ENCODE measurements at places on chromosomes 12 and 14. TPM values are rescaled to one million over a fixed set of nuclear protein-coding genes. Genes with fewer than 3 reads are reported as not detected.

GRCh38 chr12:109630815-109631214 lies 57.2 kb downstream of the MVK start:
- DNase-seq, result no peak

DNA sequence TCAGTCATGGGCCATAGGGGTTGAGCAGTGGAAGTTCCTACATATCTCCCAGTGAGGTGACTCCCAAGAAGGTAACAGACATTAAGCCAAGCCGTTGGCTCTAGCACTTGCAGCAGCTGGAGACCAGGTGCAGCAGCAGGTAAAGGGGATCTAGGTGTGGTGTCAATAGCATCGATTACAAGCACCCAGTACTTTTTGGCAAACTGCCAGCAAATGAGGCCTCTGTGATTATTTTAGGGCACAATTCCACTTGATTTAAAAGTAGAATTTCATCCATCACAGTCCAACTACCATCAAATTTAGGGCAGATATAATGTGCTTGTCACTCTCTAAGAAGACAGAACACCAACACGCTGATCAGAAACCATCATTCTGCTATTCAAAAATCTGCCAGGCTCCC lies 224.1 kb upstream of the EGLN3 start:
- no peak for DNase-seq

GRCh38 chr12:14949631-14950030 lies 11.3 kb upstream of the ERP27 start:
- DNase-seq, result no peak

GRCh38 chr12:49905718-49906314 lies 2.1 kb upstream of the FAIM2 start:
- DNase-seq, result no peak

The SPX gene
- 0.63 TPM for total RNA-seq

The GALNT9 gene
- not detected for total RNA-seq

DNA sequence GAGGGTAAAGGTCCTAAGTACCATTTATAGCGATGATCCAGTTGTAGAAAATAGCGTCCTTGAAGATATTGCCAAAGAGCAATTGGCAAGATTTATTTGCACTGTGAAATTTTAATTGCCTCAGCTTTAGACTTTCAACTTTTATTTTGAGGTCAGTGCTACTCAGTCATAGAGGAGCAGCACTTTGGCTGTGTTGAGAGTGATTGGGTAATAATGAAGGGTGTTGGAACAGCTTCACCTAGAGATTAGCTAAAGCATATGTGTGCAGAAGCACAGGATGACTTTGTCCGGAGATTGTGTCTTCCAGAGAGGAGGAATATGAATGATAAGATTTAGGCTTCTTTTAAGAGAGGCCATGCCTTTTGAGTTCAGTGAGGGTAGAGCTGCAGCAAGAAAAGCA lies 164.8 kb downstream of the NPAS3 start:
- DNase-seq, result no peak

DNA sequence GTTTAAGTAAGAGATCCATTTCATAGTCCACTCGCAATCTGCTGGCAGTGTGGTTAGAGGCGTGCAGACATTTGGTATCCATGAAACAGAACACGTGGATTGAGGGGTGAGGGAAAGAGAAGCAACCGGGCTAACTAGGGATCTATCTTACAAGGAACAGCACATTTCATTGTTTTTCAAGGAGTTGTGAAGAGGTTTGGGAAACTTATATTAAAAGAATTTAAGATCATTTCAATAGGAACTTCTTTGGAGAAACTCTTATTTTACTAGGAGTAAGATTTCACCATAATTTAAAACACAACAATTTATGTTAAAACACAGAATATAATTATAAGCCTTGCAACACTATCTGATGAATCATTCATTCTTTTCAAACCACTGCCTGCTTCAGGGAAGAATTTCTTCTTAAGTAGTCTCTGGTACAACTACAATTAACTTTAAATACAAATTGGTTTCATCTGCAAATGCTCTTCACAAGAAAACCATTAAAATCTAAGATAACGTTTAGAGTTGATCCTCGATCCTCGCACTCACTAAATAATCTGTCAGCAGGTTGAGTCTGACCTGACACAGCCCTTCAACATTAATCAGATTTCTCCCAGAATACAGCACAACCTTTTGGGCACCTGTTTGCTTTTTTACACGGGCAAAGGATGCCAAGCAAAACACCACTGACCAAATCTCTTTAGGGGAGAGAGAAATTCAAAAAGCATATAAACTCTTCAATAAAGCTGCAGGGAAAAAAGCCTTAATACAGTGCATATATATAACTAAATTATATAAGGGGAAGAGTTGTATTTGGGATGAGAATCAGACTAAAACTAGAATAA lies 27.3 kb downstream of the PPTC7 start:
- DNase-seq, result no peak

The FIGNL2 gene
- 0.73 TPM for total RNA-seq

The KRT1 gene
- not detected for total RNA-seq

DNA sequence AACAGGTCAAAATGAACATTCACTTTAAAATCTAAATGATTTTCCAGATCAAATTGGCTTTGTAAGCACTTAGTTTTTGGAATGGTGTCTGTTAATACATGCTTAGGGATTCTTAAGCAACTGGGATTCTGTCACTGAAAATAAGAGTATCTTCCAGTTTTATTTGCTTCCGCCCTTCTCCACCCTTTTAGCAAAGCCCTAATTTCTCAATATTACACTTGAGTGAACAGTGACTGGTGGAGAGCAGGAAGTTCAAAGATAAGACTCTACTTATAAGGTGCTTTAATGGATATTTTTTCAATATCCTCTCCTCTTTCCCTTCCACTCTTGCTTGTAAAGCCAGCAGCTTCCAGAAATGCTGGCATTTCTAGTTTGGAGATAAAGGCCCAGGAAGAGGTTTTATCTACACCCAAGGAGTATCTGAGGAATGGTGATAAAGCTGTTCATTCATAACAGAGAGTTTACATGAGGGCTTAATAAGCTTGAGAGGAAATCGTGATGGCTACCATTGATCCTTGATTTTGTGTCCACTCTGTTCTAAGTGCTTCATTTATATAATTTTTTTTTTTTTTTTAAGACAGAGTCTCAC lies 265.9 kb upstream of the PRICKLE1 start:
- DNase-seq, result no peak

GRCh38 chr12:31387466-31387865 lies 61.5 kb upstream of the SINHCAF start:
- no peak for DNase-seq

DNA sequence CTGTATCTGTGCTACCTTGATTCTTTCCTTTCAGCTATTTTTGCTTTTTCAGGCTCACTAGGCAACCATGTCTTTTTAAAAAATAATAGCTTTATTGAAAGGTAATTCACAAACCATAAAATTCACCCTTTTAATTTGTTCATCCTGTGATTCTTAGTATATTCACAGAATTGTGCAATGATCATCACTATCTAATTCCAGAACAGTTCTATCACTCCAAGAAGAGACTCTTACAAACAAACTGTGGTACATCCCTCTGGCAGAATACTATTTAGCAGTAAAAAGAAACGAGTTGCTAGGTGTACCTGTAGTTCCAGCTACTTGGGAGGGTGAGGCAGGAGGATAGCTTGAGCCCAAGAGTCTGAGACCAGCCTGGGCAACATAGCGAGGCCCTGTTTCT lies 14.8 kb downstream of the CREBL2 start:
- no peak for DNase-seq

- DNase-seq, result no peak
These were observed 13.9 kb downstream of the MFAP5 start for GRCh38 chr12:8648576-8649205.

DNA sequence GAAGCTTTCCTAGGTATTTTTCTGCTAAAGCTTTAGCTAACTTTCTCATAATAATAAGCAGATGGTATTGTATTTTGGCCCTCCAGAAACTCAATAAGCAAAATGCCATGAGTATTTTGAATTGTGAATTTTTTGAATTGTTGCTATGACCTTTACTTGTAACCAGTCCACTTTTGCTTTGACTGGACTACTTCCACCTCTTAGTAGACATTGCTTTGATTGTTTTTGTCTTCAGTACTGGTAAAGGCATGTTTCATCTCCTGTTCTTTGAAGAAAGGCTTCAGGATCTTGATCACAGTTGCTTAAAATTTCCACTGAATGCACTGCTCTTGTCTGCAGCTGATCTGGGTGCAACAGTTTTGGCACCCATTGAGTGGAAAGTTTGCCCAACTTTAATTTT lies 102.3 kb downstream of the TRMT5 start:
- DNase-seq, result no peak

The METTL17 gene
- 62.2 TPM for total RNA-seq

The HCAR2 gene
- not detected for total RNA-seq

- no peak for DNase-seq
These were observed 22.8 kb upstream of the CEBPE start for GRCh38 chr14:23141706-23142444.

GRCh38 chr12:7118881-7119280 lies 9.8 kb downstream of the RBP5 start:
- DNase-seq, result no peak

DNA sequence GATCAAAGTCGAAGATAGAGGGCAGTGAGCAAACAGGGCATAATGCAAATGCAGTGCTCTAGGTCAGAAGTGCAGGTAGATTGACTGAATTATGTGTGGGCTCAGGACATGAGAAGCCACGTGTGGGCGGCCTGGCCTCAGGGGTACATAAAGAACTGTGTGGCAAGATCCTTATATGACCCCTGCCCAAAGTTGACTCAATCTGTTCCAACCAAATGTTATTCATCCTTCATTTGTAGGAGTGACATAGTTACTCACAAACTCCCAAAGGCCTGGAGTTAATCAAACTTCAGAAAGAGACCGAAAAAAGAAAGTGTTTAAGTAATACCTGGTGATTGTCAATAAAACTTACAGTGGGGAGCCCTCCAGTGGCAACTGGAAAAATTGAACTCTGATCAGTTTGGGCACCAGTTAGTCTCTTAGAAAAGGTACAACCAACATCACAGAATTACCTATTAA lies 150.4 kb upstream of the FAR2 start:
- DNase-seq, result peak; percentile 7

DNA sequence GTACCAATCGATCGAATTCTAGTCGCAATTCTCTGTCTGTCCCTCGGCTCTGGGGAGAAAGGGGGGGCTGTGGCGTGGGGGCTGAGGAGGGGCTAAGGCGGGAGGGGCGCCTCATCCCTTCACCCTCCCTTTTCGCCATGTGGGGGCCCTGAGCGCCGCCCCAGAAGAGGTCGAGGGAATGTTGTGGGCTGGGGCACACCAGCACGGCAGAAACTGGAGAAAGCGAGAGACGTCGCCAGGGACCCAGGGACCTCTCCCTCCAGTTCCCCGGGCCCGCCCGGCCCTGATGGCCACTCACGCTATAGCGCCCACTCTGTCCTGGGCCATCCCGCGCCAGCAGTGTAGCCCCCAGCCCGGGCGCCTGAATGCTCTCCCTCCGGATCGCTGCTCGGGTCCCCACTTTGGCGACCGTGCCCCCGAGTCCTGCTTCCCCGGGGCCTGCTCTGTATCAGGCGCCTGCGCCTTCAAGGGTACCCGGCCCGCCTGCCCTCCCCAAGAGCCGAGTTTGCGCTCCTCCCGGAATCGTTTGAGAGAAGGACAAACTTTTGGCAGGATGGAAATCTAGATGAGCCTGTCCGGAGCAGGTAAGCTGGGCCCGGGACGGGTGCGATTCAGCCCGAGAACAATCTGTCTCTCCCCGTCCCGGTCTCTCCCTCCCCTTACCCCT lies 62.6 kb downstream of the SMUG1 start:
- no peak for DNase-seq

GRCh38 chr12:56321027-56321426 lies 5.2 kb upstream of the CNPY2 start:
- no peak for DNase-seq

The RNFT2 gene
- total RNA-seq, result 2.2 TPM

GRCh38 chr14:53108292-53109104 lies 44.6 kb downstream of the DDHD1 start:
- DNase-seq, result no peak

The GON7 gene
- 10.3 TPM for total RNA-seq

DNA sequence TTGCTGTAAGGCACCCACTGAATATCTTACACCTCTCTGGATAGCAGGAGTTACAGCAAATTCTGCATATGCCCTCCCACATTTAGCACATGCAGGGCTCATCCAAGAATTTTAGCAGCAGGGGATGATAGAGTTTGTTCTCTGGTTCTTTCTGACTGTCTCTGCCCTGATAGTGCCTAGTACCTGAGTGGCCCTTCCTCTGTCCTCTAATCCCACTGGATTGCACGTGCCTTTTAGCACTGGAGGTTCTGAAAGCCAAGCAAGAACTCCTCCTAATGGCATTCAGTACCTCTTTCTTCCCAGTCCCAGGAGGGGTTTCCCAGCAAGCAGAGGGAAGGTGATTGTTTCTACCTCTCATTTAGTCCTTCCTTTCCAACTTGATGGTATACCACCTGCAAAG lies 406.4 kb downstream of the ZFP36L1 start:
- no peak for DNase-seq

GRCh38 chr12:43969882-43970281 lies 134.0 kb downstream of the TMEM117 start:
- DNase-seq, result no peak

DNA sequence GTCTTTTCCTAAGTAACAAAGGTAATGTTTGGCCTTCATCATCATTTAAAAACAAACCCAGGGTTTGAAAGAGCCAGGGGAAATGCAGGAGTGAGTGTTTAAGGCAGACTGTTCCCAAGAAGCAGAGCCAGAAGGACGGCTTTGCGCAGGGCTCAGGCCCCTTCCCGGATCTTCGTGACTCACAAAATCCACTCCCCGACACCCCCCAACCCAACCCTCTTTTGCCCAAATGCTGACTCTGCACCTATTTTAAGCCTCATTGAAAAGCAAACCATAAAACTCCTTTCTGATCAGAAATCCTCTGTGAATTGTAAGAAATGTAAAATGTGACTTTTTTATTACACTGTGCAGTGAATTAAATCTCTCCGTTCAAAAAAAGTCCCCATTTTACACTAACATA lies 67.5 kb downstream of the SETD3 start:
- DNase-seq, result no peak

DNA sequence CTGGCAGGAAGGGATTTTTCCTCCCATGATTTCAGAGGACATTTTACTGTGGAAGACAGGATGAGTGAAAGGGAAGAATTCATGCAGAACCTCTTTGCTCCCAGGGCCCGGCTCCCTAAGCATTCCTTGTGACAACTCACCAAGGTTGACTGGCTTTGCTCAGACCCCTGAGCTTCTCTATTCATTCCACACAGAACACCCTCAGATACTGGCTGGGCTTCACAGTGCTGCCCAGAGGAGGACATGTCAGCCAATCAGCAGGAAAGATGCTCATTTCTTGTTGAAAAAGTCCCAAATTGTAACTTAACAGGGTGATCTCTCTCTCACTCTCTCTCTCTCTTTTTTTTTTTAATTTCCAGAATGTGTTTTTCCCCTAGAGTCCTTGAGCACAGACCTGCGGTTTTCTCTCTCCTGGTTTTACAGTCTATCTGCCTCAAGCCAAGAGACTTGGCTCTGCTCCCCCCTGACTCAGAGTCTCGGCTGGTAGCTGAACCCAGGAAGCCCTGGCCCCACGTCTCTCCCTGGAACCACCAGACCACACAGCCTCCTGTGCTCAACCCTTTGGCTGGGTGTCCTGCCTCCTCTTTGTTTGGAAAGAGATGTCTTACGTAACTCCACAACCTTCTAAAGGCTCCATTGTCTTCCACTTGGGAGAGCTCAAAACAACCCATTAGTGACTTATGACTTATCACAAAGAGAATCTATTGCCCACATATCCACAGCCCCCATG lies 43.9 kb downstream of the SSPN start:
- no peak for DNase-seq

The MAP1LC3B2 gene
- total RNA-seq, result 0.82 TPM

The KRT79 gene
- 0.12 TPM for total RNA-seq

Data from glomerular endothelial cell (primary cell).